ENCODE measurements at places on chromosomes 6 and 20. TPM values are rescaled to one million over a fixed set of nuclear protein-coding genes. Genes with fewer than 3 reads are reported as not detected.

MUC21 gene
- not detected for total RNA-seq

- H3K4me1 ChIP-seq: peaks cover 12% of the 10 kb centered on the region
- H3K27me3 ChIP-seq: no peaks in the 10 kb centered on the region
- H3K27ac ChIP-seq: no peak overlapping the region
These were observed 83.4 kb downstream of the NOL4L start for GRCh38 chr20:32501709-32502108.

DNA sequence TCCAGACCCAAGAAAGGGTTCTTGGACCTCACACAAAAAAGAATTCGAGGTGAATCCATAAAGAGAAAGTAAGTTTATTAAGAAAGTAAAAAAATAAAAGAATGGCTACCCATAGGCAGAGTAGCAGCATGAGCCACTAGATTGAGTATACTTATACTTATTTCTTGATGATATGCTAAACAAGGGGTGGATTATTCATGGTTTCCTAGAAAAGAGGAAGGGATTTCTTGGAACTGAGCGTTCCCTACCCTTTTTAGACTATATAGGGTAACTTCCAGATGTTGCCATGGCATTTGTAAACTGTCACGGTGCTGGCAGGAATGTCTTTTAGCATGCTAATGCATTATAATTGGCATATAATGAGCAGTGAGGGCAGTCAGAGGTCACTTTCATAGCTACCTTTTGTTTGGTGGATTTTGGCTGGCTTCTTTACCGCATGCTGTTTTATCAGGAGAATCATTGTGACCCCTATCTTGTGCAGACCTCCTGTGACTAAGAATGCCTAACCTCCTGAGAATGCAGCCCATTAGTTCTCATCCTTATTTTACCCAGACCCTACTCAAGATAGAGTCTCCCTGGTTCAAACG is 44.3 kb downstream of the TENT5A start:
- H3K27ac ChIP-seq: no peak overlapping the region
- no peaks in the 10 kb centered on the region for H3K36me3 ChIP-seq
- H3K27me3 ChIP-seq: no peaks in the 10 kb centered on the region
- no peak overlapping the region for H3K4me3 ChIP-seq

- no peaks in the 10 kb centered on the region for H3K27me3 ChIP-seq
- no peaks in the 10 kb centered on the region for H3K36me3 ChIP-seq
- H3K4me1 ChIP-seq: peaks cover 5% of the 10 kb centered on the region
- no peak overlapping the region for H3K4me3 ChIP-seq
- DNase-seq: no peak
These were observed 104.1 kb downstream of the B3GAT2 start for GRCh38 chr6:70852667-70853246.
